ENCODE measurements at places on chromosomes 5 and 9. TPM values are rescaled to one million over a fixed set of nuclear protein-coding genes. Genes with fewer than 3 reads are reported as not detected.

The CHMP5 gene
- 67.4 TPM for total RNA-seq

The UNC13B gene
- 27.5 TPM for total RNA-seq

The CDO1 gene
- total RNA-seq: 14.7 TPM

The LCN9 gene
- not detected for total RNA-seq

The IL9 gene
- not detected for total RNA-seq

The HRH2 gene
- total RNA-seq: 3.1 TPM

The NSD1 gene
- total RNA-seq: 46.9 TPM

The SARDH gene
- total RNA-seq: 2.9 TPM

The PCDHGA2 gene
- 3.8 TPM for total RNA-seq

The SPINK6 gene
- not detected for total RNA-seq

The ADCY2 gene
- 5.1 TPM for total RNA-seq

The GPR21 gene
- 0.33 TPM for total RNA-seq

The PARP8 gene
- total RNA-seq: 8.3 TPM

The SLC22A4 gene
- 1.7 TPM for total RNA-seq

The GRIN3A gene
- 0.57 TPM for total RNA-seq

The ADGRV1 gene
- 1.4 TPM for total RNA-seq

The PCDHB4 gene
- total RNA-seq: 4.5 TPM

The PAEP gene
- total RNA-seq: not detected

The MACIR gene
- 9.1 TPM for total RNA-seq

The PCDHB13 gene
- 8.1 TPM for total RNA-seq

The SLC34A3 gene
- not detected for total RNA-seq

The FBN2 gene
- 11.7 TPM for total RNA-seq

The ARL14EPL gene
- total RNA-seq: not detected

The FOXD4L3 gene
- total RNA-seq: not detected

The SMAD5 gene
- 47.3 TPM for total RNA-seq

The STKLD1 gene
- not detected for total RNA-seq

The RLN2 gene
- not detected for total RNA-seq

The DBH gene
- total RNA-seq: 0.06 TPM

The FOXD4 gene
- total RNA-seq: 0.33 TPM

The LPAR1 gene
- total RNA-seq: 34.1 TPM

The NPR3 gene
- total RNA-seq: 0.99 TPM

The CDX1 gene
- total RNA-seq: not detected

The BTNL8 gene
- total RNA-seq: not detected

The DIPK1B gene
- 6.6 TPM for total RNA-seq

The LURAP1L gene
- total RNA-seq: 25.9 TPM

The C9orf152 gene
- total RNA-seq: not detected

The HAVCR2 gene
- total RNA-seq: 12.8 TPM

The STPG3 gene
- not detected for total RNA-seq

The CEL gene
- total RNA-seq: 0.23 TPM

The MSMP gene
- total RNA-seq: 1.3 TPM
